PC-9 (cell line): ENCODE measurements at places on chromosomes 4 and X. TPM values are rescaled to one million over a fixed set of nuclear protein-coding genes. Genes with fewer than 3 reads are reported as not detected.

GRCh38 chrX:134236626-134237614 is at the start of gene CCDC160:
TSS of gene CCDC160 (plus strand) at chrX:134237182. CDS start at chrX:134244801, 7,619 bp downstream.
- peaks cover 45% of the 10 kb centered on the region for H3K4me1 ChIP-seq
- no peaks in the 10 kb centered on the region for H3K36me3 ChIP-seq
- peak within 1 kb of the TSS; percentile 71 for H3K4me3 ChIP-seq
- no peaks in the 10 kb centered on the region for H3K27me3 ChIP-seq
- H3K27ac ChIP-seq = no peak within 1 kb of the TSS
- peak; percentile 63 for DNase-seq

The IQSEC2 gene
- total RNA-seq = 45.7 and 49.3 TPM in 2 replicates

The SH3RF1 gene
- 26.4 and 37.4 TPM in 2 replicates for total RNA-seq

DNA sequence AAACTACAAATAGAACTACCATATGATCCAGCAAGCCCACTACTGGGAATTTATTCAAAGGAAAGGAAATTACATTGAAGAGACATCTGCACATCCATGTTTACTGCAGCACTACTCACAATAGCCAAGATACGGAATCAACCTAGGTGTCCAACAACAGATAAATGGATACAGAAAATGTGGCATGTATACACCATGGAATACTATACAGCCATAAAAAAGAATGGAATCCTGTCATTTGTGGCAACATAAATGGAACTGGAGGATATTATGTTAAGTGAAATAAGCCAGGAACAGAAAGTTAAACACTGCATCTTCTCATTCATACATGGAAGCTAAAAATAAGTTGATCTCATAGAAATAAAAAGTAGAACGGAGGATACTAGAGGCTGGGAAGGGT is 58.1 kb downstream of the RPS3A start:
- DNase-seq = no peak
- H3K4me3 ChIP-seq = no peak overlapping the region
- no peaks in the 10 kb centered on the region for H3K4me1 ChIP-seq
- H3K27me3 ChIP-seq = no peaks in the 10 kb centered on the region
- no peak overlapping the region for H3K27ac ChIP-seq
- no peaks in the 10 kb centered on the region; the same call in 1 of the 2 replicates for H3K36me3 ChIP-seq

The ADH1A gene
- total RNA-seq = not detected in 2 replicates

The PWWP3B gene
- not detected in 2 replicates for total RNA-seq

The HMX1 gene
- total RNA-seq = not detected in 2 replicates

- no peak overlapping the region for H3K4me3 ChIP-seq
- no peaks in the 10 kb centered on the region for H3K27me3 ChIP-seq
- DNase-seq = no peak
Measured at GRCh38 chr4:87633243-87633642, 16.8 kb upstream of the DMP1 start.

GRCh38 chr4:13539047-13539618 is 5.2 kb downstream of the NKX3-2 start:
- no peak for DNase-seq
- peaks cover 24% of the 10 kb centered on the region for H3K27me3 ChIP-seq
- no peak overlapping the region for H3K4me3 ChIP-seq
- no peaks in the 10 kb centered on the region for H3K36me3 ChIP-seq
- no peaks in the 10 kb centered on the region for H3K4me1 ChIP-seq

GRCh38 chrX:11579636-11580600 is 85.8 kb downstream of the ARHGAP6 start:
- no peaks in the 10 kb centered on the region for H3K4me1 ChIP-seq
- H3K4me3 ChIP-seq = no peak overlapping the region
- H3K36me3 ChIP-seq = no peaks in the 10 kb centered on the region
- DNase-seq = no peak

- no peaks in the 10 kb centered on the region for H3K27me3 ChIP-seq
- no peaks in the 10 kb centered on the region for H3K4me1 ChIP-seq
- no peaks in the 10 kb centered on the region for H3K36me3 ChIP-seq
- no peak overlapping the region for H3K27ac ChIP-seq
- no peak for DNase-seq
Measured at GRCh38 chr4:7469023-7469422, 34.3 kb upstream of the PSAPL1 start.
